NCI-H2029 (cell line): ENCODE measurements at places on chromosomes 2 and 18.

- no peak for DNase-seq
Measured at GRCh38 chr2:165662720-165663119, 131.3 kb downstream of the GALNT3 start.

- no peak for DNase-seq
Measured at GRCh38 chr2:164012581-164012980, 276.8 kb upstream of the FIGN start.

GRCh38 chr18:79552140-79552631 lies 127.4 kb upstream of the CTDP1 start:
- DNase-seq: no peak

- no peak for DNase-seq
Measured at GRCh38 chr18:65852273-65852672, 101.5 kb downstream of the CDH7 start.

GRCh38 chr2:241842620-241843211 lies 16.0 kb downstream of the PDCD1 start:
- no peak for DNase-seq

- DNase-seq: no peak
Measured at GRCh38 chr2:33107690-33108482, 161.1 kb downstream of the LTBP1 start.
